ENCODE measurements at places on chromosomes 6 and 20. TPM values are rescaled to one million over a fixed set of nuclear protein-coding genes. Genes with fewer than 3 reads are reported as not detected.

Gene PRPH2
- 4.2 TPM for total RNA-seq

Gene TREM1
- total RNA-seq: 0.50 TPM

Gene BPIFB6
- total RNA-seq: not detected

Gene MOXD1
- 118 TPM for total RNA-seq

Gene CST2
- total RNA-seq: not detected

Gene LAMA4
- 577 TPM for total RNA-seq

Gene TBX18
- total RNA-seq: 55.7 TPM

Gene SEMG1
- not detected for total RNA-seq

Gene PPP1R3G
- 3.3 TPM for total RNA-seq

Gene ZSCAN23
- 11.1 TPM for total RNA-seq

Gene GSTA2
- total RNA-seq: not detected

Gene DHX16
- 31.7 TPM for total RNA-seq

Gene CCDC170
- 0.44 TPM for total RNA-seq

Gene FAM83B
- total RNA-seq: under 0.01 TPM

Gene ARMC12
- 1.2 TPM for total RNA-seq

Gene SGK2
- total RNA-seq: not detected

Gene MRAP2
- total RNA-seq: 0.50 TPM

Gene SIGLEC1
- total RNA-seq: not detected

Gene AKAP7
- total RNA-seq: 3.1 TPM

Gene HCK
- not detected for total RNA-seq

Gene GSTA5
- not detected for total RNA-seq

Gene LTB
- not detected for total RNA-seq

Gene RFX6
- total RNA-seq: not detected

Gene ZBTB12
- total RNA-seq: 9.8 TPM

Gene B3GAT2
- total RNA-seq: under 0.01 TPM

Gene CALHM5
- total RNA-seq: 6.3 TPM

Gene LAMP5
- total RNA-seq: 0.15 TPM

Gene RIPOR3
- 10.6 TPM for total RNA-seq

Gene FKBP1C
- total RNA-seq: 0.17 TPM

Gene PROKR2
- total RNA-seq: not detected

Gene OPN5
- not detected for total RNA-seq

Gene CHRNA4
- not detected for total RNA-seq

Gene VSX1
- not detected for total RNA-seq

Gene TASP1
- 5.6 TPM for total RNA-seq

Gene ZNF322
- 17.2 TPM for total RNA-seq

Gene DAAM2
- 7.4 TPM for total RNA-seq

Gene SLC22A1
- total RNA-seq: 1.3 TPM

Gene MYO6
- 18.6 TPM for total RNA-seq

Gene CASS4
- total RNA-seq: 12.4 TPM

Gene WFDC5
- not detected for total RNA-seq

Gene ELOVL4
- total RNA-seq: 8.7 TPM

Gene TGIF2
- total RNA-seq: 5.5 TPM

Gene GGTLC1
- total RNA-seq: not detected

Gene BTNL2
- not detected for total RNA-seq

Gene DACT2
- total RNA-seq: not detected

Gene MLIP
- total RNA-seq: not detected

Gene AVP
- not detected for total RNA-seq

Gene LHFPL5
- total RNA-seq: not detected
